ENCODE measurements at places on chromosomes 11 and 22.

DNA sequence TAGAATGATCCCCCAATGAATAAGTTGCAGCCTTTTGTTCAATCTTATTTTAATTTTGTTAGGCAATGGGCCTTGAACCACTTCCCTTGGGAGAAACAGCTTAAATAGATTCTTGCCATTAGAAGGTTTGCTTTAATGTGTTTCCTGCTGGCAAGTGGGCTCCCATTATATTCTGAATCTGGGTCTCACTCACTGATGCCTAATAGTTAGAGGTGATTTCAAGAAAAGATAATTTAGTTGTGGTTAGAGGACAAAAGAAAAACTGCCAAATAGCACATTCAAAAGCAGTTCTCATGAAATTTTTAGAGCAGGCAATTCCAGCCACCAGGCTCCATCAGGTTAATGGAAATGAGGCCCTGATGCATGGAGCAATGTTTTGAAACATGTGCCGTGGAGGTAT, 362.6 kb upstream of the CHORDC1 start:
- DNase-seq, result no peak

- DNase-seq, result no peak
Observed at GRCh38 chr11:16572945-16573344, 165.5 kb upstream of the C11orf58 start.

- no peak for DNase-seq
Observed at GRCh38 chr22:29442976-29443375, 4.6 kb downstream of the RFPL1 start.

- no peak for DNase-seq
Observed at GRCh38 chr11:15565880-15566279, 451.2 kb downstream of the INSC start.

- peak; percentile 78 for DNase-seq
Observed at GRCh38 chr11:45899448-45900174, 7.5 kb downstream of the FREY1 start.

DNA sequence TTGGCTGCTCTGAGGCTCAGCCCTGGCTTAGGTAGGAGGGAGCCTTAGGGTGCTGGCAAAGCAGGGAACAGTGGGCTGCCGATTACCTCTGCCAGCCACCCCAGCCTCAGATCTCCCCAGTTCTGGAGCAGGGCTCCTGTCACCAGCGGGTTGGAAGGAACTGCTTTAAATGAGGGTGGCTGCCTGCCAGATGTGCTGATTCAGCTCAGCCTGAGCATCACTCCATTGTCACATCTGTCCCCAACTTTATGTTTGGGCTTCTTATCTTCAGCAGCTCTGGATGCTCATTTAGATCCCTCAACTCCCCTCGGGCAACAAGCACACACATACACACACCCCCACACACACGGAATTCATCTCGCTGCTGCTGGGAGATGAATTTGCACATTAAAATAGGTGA, 16.9 kb upstream of the ANKK1 start:
- no peak for DNase-seq

- DNase-seq, result no peak
Observed at GRCh38 chr11:124195189-124195734, 12.1 kb downstream of the OR10D3 start.

GRCh38 chr22:20671409-20672081, 102.4 kb upstream of the SERPIND1 start:
- DNase-seq, result no peak

GRCh38 chr22:45064313-45065278, 54.8 kb upstream of the PHF21B start:
- DNase-seq, result no peak

- no peak for DNase-seq
Observed at GRCh38 chr22:17284466-17284865, 65.2 kb upstream of the ADA2 start.

- no peak for DNase-seq
Observed at GRCh38 chr11:72781313-72782080, 12.3 kb downstream of the STARD10 start.

DNA sequence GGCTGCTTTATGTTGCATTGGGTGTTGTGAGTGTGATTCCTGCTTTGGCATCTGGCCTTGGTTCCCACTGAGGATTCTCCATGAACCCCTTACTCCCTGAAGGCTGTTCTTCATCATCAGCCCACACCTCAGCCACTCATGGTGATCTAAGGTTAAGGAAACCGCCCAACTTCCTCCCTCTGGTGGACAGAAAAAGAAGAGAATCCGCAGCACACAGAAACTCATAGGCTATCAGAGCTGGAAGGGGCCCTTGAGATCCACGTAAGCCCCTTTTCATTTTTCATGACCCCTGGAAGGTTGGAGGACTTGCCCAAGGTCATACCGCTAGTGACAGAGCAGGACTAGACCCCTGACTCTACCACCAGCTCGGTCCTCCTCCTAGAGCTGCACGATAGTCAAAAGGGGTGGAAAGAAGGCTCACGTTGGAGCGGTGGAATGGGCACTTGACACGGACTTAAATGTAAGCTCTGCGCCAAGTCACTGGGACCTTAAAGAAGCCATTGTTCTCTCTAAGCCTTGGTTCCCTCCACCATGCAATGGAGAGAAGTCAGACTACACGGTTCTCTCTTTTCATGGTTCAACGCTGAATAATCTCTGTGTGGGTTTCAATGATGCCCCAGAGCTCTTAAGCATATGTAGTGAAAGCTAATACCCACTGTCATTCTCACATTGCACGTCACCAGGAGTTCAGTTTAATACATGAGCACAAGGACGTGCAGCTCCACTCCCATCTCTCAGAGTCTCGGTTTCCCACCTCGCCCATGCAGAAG, 83.6 kb upstream of the CRTAM start:
- no peak for DNase-seq

GRCh38 chr22:50101870-50102565, 12.2 kb downstream of the MOV10L1 start:
- DNase-seq, result no peak

- no peak for DNase-seq
Observed at GRCh38 chr11:4050138-4050537, 44.5 kb upstream of the RRM1 start.

- no peak for DNase-seq
Observed at GRCh38 chr11:122046846-122047245, 69.2 kb downstream of the BLID start.

DNA sequence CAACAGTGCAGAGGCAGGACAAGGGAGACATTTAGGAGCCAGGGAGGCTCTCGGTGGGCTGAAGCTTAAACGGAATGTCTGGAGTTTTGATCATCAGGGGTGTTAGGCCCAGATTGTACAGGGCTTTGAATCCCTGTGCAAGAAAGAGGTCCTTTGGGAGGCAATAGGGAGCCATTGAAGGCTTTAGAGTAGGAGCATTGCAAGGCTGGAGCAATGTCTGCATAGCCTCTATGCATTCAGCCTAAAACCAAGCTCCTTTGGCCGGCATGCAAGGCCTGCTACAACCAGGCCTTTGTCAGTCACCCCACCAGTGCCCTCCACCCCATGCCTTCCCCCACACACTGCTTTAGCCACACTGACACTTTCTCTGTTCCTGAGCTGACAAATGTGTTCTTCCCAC, 47.4 kb upstream of the FGF3 start:
- DNase-seq, result no peak

Measured in SW 1271 (cell line).